Mammary epithelial cell (primary cell): ENCODE measurements at places on chromosomes 5 and 9. TPM values are rescaled to one million over a fixed set of nuclear protein-coding genes. Genes with fewer than 3 reads are reported as not detected.

GRCh38 chr9:87882627-87883026, at the start of gene SPATA31E1:
Gene SPATA31E1 (plus strand): TSS chr9:87882877. CDS start chr9:87882892, 15 bp downstream.
- DNase-seq, result no peak

DNA sequence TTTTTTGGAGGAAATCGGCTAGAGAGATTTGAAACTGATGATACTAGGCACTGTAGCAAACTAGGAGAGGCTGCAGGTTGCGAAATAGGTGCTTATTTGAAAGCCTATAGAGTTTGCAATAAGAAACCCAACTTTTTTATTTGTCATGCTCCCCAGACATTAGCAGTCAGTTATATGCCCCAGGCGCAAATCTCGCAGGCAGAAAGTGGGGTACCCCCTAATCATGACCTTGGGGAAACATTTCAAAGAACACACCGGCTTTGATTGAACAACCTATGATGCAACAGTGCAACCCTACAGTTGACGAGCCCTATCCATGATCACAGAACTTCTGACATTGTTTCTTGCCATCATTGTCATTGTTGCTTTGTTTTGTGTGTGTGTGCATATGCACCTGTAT, 510.5 kb downstream of the RAB3C start:
- no peak for DNase-seq

GRCh38 chr9:88951155-88951542, 40.1 kb upstream of the S1PR3 start:
- no peak for DNase-seq

DNA sequence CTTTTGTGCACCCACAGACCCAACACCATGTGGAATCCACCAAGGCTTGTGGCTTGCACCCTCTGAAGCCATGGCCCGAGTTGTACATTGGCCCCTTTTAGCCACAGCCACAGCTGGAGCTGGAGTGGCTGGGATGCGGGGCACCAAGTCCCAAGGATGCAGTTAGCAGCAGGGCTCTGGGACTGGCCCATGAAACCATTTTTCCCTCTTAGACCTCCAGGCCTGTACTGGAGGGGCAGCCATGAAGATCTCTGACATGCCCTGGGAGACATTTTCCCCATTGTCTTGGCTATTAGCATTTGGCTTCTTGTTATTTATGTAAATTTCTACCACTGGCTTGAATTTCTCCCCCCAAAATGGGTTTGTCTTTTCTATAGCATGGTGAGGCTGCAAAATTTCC, 51.8 kb downstream of the RASA1 start:
- no peak for DNase-seq

DNA sequence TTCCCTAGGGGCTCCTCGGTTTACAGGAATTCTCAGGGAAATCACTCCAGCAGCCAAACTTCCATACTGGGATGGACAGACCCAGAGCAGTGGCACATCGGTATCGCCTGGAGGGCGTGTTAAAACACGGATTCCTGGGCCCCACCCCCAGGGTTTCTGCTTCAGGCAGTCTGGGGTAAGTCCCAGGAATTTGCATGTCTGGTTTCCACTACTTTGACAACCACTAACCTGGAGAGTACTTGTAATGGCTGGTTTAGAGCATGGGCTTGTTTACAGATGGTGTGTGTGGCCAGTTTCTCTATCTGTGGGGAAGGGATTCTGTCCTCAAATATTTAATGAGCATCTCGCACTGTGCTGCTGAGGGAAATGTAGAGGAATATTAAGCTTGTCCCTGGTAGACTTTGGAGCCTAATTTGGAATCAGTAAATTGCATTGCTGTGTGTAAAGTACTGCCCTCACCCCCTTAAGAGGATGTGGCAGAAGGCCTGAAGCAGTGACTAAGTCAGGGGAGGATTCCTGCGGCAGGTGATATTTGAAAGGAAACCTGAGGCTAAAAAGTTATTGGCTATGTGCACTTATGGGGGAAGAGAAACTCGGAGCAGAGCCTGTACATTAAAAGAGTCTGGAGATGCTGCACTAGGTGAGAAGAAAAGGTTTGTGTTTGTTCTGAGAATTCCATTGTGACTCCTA, 18.6 kb upstream of the TJP2 start:
- peak; percentile 90 for DNase-seq

- no peak for DNase-seq
These were observed 1.8 kb upstream of the STARD4 start for GRCh38 chr5:111514087-111514486.

DNA sequence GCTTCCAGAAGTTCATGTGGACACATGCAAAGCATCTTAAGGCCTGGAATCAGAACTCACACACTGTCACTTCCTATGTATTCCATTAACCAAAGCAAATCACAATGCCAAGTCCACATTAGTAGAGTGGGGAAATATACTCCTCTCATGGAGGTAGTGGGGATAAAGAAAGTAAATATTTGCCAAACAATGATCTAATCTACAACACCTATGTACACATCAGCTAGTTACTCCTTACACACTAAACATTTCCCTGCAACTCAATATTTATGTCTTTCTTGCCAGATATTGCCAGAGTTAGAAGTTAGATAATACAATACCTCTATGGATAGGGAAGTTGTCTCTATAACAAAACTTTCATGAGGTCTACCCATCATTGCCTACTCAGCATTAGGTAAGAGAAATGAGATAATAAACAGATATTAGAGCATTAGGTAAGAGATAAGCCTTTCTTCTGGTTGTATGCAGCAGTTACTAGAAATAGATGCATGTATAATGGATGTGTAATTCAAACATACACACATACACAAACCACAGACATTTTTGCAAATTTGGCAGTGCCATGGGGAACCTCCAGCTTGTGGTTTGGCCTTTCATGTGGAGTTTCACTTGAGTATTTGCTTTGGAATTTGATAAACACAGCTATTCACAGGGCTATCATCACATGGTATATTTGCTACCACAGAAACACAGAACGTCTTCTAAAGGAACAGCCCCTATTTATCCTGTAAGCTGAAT, 196.5 kb downstream of the TLE1 start:
- DNase-seq, result peak; percentile 96

DNA sequence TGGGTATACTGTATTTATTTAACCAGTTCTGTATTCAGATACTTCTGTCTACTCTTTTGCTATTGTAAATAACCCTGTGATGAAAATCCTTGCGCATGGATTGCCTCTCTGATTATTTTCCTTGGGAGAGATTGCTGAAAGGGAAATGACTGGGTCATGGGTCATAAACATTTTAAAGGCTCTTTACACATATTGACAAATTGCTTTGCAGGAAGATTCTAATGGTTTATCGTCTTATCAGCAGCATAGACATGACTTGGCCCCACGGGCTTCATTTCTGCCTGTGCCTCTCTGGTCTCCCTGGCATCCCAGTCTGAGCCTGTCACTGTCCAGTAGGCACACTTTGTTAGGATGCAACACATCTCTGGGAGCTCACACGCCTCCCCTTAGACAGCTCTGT, 52.3 kb downstream of the RGS3 start:
- DNase-seq, result no peak

- no peak for DNase-seq
These were observed 947.3 kb upstream of the COX7C start for GRCh38 chr5:85670417-85670816.

- DNase-seq, result peak; percentile 9
These were observed 6.8 kb downstream of the AMBP start for GRCh38 chr9:114071197-114071795.

DNA sequence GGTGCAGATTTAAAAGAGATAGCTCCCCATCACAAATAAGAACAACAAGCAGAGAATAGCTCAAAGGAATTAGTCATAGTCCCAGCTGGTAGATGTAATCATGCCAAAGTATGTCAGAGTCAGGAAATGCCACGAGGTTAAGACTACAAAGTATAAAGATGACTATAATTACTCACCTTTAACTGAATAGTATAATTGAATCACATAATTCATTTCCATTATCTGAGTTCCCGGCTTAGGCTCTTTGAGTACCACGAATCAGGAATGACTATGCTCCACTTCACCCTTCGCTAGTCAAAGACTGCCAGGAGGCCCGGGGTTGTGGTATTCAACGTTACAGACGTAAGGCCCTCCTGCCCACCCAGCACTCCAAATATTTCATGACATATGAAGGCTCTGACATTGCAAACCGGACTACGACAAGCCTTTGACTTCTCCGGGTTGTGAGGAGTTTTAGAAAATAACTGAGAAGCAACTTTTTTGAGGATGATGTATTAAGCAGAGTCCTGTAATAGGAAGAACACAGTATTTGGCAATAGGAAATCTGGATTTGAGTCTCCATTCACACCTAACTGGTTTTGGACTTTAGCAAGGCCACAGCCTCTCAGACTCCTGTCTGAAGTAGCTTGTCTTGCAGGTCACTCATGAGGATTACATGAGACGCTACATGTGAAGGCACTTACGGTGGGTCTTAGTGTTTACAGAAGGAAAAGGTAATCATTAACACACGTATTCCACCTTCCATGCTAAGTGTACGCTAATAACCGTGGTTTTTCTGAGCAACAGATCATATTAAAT, 64.6 kb downstream of the ENC1 start:
- peak; percentile 92 for DNase-seq

- no peak for DNase-seq
These were observed 40.9 kb downstream of the SEC61B start for GRCh38 chr9:99262949-99263418.

GRCh38 chr5:126508962-126509279, 85.7 kb downstream of the GRAMD2B start:
- DNase-seq, result no peak

GRCh38 chr5:140827704-140828361, at the start of gene PCDHA6:
Gene PCDHA6 (plus strand): TSS chr5:140827960. CDS start chr5:140828092, 132 bp downstream.
- no peak for DNase-seq

DNA sequence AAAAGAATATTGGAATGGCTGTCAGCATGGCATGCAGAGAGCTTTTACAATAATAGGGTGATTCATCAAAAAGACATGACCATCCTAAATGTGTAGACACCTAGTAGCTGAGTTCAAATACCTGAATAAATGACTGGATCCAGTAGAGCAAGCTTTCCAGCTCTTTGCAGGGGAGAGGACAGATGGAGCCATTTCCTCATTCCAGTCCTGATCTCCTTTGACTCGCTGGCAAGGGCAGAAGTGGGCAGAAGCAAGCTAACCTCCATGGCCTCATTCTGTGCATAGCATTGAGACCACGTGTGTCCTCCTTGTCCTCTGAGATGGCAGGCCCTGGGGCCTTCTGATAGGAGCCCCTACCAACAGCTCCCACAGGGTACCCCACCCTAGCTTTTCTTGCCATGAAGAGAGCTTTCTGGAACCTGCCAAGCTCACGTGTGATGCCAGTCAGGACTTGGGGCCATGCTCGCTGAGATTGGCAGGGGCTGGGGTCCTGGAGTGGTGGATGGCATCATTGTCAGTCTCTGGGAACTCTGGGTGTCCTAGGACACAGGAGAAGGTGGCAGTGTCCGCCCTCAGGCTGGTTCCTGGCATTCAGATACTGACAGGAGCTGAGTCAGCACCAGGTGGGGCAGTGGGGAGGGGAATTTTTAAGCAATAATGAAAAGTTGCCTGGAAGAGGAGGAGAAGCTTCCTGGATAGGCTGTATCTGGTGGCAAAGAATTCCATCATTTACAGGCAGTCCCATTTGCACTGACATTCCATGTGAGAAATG, 33.6 kb downstream of the WWC1 start:
- DNase-seq, result peak; percentile 85

- no peak for DNase-seq
These were observed 120.4 kb upstream of the RFX3 start for GRCh38 chr9:3646226-3646625.

DNA sequence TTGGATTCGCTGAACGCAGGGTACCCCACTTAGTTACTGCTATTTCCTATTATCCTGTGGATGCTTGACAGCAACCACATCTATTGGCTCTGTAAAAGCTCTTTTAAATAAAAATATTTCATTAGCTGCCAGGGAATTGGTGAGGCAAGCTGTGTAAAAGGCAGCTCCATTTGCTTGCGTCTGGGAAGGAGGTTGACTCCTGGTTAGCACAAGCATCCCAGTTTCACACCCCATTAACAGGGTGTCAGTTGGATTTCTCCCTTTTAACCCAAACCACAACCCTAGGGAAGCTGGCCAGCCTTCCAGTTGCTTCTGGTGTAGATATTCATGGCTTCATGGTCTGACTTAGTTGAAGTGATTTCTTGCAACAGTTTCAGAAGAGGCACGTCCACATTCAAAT, 151.0 kb downstream of the GPBP1 start:
- DNase-seq, result no peak

- DNase-seq, result peak; percentile 41
These were observed 60.7 kb downstream of the HRH2 start for GRCh38 chr5:175718401-175719108.

The MCTP1 gene
- 12.7 TPM for total RNA-seq

The TERT gene
- total RNA-seq, result not detected

The ITK gene
- not detected in 2 replicates for total RNA-seq

The NOL8 gene
- total RNA-seq, result 21.8 TPM

The TSSK1B gene
- total RNA-seq, result 1.1 and 1.4 TPM in 2 replicates

The MEGF10 gene
- total RNA-seq, result 0.40 TPM in 1 of 2 replicates, not detected in the other

The ZDHHC11 gene
- total RNA-seq, result 10.6 and 13.4 TPM in 2 replicates

The DMGDH gene
- 3.8 TPM for total RNA-seq

The CBY3 gene
- not detected in 2 replicates for total RNA-seq
